Bone marrow (tissue), 2 donors: ENCODE measurements at places on chromosomes 2 and 18.

DNA sequence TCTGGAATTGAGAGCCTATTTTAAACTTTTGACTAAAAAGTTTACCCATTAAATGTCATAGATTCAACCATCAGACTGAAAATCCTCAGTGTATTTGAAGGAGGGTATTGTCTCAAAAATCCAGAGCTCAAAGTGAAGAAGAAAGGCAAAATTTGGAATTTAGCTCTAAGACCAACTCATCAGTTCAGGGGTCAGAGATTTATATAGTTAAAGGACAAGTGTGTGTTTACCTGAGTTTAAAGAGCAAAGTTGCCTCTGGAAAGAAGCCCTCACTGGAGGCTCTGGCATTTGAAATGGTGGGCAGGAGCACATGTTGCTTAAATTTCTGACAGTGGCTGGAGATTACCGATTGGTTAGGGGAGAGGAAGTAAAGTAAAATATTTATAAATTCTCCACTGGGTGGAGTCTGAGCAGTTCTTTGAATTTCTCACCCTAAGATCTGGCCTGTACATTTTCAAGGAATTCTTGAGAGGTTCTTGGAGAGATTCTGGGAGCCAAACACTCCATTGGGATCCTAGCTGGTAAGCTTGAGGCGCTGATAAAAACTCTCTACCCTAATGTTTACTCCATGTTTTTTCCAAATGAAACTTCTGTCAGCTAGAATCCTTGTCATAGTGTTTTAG lies at the start of gene KYNU:
Gene KYNU (plus strand): TSS at position 449 of the 623 bp plus-strand sequence. CDS start 7,704 bp downstream, outside the sequence.
- no peak for DNase-seq

- DNase-seq: peak; percentile 64
Observed at GRCh38 chr2:164599954-164600589, 21.2 kb downstream of the GRB14 start.

DNA sequence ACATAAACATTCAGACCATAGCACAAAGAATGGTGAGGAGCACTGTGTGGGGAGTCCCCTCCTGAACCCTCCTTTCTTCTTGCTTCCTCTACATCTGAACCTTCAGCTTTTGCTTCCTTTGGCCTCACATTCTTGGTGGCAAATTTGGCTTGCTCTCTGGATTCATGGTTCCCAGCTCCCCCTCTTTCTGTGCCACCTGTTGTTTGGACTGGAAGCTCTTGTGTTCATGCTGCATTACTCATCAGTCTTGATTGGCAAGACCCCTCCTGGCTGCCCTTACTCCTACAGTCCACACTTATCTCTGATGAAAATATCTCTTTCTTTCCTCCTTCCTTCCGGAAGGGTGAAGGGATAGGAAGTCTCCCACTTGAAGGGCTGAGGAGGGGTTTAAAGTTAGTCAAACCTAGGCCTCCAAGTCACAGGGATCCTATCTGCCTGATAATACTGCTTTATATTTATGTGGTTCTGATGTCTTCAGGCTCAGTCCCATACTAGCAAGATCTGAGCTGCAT lies 70.0 kb downstream of the MYO3B start:
- no peak for DNase-seq

GRCh38 chr18:24373328-24373727 lies 24.3 kb downstream of the OSBPL1A start:
- DNase-seq: no peak

- peak; percentile 18 for DNase-seq
Observed at GRCh38 chr2:10303694-10304378, 1.1 kb downstream of the HPCAL1 start.

- no peak for DNase-seq
Observed at GRCh38 chr2:177324797-177325196, 60.3 kb upstream of the NFE2L2 start.

DNA sequence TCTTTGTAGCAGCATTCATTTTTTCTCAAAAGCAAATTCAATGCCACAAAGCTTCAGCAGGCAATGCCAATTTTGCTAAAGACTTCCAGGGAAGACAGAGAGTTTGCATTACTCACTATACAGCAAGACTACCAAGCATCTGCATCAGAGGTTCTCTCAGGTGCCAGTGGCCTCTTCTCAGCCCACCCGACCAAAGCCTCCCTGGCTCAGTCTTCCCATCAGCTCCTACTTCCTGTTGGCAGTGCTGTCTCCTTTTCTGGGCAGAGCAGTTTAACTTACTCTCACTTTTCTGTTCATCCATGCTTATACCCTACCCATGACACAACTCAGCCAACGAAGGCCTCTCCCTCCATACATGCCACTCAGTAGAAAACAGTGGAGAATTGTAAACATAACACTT lies 157.1 kb downstream of the TRABD2A start:
- DNase-seq: no peak

DNA sequence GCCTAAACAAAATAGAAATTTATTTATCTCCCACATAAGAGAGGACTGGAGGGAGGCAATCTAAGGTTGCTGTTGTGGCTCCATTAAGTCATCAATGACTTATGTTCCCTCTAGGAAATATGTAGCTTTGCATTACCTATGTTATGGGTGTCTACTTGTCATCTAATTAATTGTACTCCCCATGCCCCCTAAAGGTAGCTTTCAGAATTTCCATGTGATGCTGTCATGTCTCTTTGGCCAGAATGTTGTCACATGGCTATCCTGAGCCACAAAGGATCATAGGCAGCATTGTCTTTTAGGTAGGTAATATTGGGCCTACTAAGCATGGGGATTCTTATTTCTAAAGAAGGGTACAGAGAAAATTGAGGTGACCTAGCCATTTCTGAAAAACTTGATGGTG lies 935.6 kb upstream of the FANCL start:
- DNase-seq: no peak

DNA sequence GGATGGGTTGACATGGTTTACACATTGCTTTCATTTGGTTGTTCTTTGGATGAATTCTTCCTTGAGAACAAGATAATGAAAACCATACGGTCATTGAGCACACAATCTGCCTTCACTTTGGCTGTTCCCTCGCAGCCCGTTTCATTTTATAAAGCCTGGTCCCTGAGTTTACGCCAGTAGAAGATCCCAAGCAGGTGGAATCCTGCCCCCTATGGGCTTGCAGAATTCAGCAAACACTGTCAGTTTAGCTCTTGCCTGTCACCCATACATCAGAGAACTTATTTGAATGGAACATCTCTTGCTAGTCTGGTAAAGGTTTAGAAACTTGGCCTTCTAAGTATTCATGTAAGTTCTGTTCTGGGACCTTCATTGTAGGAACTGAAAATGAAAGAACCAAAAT lies 666.4 kb upstream of the ZEB2 start:
- no peak for DNase-seq

DNA sequence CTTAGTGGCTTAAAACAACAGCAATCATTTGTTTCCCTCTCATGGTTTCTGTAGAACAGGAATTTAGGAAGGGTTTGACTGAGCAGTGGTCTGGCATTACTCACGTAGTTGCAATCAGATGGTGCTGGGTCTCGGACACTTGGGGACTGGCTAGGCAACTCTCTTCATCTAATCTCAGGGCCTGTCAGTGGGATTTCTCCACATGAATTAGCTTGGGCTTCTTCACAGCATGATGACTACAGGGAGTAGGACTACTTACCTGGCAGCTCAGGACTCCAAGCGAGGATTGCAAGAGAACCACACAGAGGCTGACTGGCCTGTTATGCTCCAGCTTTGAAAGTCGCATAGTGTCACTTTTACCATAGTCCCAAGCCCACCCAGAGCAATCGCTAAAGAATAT lies 125.1 kb downstream of the TTC27 start:
- no peak for DNase-seq

DNA sequence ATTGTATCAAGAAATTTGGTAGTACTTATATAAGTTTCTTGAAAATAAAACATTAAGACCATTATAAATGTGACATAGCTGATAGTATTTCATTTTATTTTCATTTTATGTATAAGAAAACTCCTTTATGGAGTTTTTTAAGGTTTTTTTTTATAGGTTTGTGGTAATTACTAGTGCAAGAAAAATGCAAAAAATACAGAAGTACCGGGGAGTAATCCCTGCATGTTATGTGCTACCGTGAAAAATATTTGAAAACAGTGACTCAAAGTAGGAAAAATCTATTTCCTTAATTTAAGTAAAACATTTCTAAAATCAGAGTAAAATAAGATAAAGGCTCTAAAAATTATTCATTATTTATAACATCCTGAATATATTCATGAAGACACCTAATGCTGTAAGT lies 21.6 kb downstream of the ZSWIM2 start:
- no peak for DNase-seq

GRCh38 chr18:77091366-77091765 lies 41.2 kb downstream of the MBP start:
- DNase-seq: no peak

- DNase-seq: no peak
Observed at GRCh38 chr2:162118166-162119031, 33.6 kb downstream of the GCG start.

DNA sequence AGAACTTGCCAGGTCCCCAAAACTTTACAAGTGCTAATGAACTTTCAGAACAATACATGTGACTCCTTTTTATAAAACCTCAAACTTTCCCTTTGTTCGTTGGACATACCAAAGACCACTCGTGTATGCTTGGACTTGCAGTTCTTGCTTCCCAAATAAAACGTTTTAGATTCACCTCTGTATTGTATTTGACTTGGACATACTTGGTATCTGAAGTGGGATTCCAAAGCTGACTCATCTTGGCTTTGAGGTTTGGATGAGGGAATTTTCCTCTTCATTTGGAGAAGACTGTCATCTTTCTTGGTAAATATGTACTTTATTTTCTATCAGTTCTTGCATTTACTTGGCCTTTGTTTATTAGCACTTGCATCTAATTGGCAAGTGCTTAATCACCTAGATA lies 8.0 kb upstream of the CYB5A start:
- DNase-seq: no peak

DNA sequence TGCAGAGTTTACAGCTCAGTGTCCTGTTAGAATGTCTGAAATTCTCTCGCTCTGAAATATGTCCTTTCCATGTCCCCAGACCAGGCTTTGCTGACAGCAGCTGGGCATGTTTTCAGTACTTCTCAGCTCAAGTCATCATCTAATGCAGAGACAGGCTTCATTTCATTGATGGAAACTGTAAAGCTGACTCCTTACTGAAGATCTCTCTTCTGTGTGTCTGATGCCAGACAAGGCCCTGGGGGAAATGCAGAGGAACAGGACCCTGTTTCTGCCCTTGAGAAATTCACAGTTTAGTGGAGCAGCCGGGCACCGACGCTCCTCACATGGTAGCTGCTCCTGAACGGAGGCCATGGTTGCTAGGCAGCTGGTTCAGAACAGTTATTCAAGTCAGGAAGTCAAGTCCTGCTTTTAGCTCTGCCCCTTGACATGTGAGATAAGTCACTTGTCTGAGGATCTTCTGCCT lies 24.6 kb upstream of the FZD7 start:
- DNase-seq: no peak

DNA sequence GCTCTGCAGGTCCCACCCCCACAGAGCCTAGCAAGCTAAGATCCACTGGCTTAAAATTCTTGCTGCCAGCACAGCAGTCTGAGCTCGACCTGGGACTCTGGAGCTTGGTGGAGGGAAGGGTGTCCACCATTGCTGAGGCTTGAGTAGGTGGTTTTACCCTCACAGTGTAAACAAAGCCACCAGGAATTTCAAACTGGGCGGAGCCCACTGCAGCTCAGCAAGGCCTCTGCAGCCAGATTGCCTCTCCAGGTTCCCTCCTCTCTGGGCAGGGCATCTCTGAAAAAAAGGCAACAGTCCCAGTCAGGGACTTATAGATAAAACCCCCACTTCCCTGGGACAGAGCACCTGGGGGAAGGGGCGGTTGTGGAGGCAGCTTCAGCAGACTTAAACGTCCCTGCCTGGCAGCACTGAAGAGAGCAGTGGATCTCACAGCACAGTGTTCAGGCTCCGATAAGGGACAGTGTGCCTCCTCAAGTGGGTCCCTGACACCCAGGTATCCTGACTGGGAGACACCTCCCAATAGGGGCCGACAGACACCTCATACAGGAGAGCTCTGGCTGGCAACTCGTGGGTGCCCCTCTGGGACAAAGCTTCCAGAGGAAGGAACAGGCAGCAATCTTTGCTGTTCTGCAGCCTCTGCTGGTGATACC lies 20.0 kb upstream of the NEMP2 start:
- DNase-seq: no peak

GRCh38 chr2:44107086-44107740 lies 61.5 kb upstream of the PPM1B start:
- DNase-seq: no peak
